Fibroblast of skin of right quadriceps (primary cell): ENCODE measurements at places on chromosomes 1 and 21.
A peak's percentile ranks its signal among the peaks of the same experiment; 100 is the strongest.

DNA sequence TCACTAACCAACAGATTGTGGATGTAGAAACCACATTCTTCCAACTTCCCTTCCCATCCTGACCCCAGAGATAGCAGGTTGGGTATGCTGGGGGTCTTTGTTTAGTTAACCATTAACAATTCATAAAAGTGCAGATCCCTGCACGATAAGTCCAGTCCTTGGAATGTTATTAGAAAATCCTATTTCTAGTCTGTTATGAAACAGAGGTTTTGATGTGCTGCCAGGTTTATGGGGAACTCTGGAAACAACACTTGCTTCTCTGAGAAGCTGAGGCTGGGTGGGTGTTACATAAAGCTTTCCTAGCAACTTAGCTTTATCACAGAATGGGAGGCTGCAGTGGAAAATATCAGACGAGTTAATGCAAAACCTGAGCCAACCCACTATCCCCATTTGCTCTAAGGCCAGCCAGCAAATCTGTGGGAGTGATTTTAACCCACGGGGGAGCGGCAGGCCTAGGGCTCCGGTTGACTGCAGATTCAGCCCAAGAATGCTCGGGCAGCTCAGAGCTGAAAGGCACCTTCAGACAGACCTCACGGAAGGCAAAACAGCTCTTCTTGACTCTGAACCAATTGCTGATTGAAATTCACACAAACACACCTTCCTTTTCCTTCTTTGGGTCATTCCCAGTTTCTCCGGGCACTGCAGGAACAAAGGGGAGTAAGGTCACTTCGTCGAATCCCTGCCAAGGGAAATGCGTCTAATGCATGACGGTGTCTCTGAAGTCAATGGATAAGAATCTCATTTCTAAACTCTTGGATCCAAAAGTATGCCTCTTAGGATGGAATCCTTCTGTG, 111.7 kb upstream of the IRF2BP2 start:
- peak; percentile 93 for DNase-seq

GRCh38 chr1:8438489-8438888, 120.6 kb downstream of the SLC45A1 start:
- no peak for DNase-seq

DNA sequence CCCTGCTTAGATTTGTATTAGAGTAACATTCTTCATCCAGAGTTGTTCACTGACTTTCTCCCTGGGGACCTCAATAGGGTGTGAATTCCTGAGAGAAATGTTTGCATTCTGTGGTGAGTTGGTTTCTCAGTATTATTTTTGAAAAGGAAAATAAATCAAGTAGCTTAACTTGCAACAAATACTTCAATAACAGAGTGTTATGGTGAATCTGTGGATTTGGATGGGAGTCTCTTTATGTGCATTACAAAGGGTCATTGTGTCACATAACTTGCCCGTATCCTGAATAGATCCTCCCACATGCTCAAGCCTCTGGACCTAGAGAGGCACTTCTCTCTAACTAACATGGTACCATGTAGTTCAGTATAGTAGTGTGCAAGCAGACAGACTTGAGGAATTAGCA, 68.4 kb upstream of the IPO9 start:
- DNase-seq: peak; percentile 90

DNA sequence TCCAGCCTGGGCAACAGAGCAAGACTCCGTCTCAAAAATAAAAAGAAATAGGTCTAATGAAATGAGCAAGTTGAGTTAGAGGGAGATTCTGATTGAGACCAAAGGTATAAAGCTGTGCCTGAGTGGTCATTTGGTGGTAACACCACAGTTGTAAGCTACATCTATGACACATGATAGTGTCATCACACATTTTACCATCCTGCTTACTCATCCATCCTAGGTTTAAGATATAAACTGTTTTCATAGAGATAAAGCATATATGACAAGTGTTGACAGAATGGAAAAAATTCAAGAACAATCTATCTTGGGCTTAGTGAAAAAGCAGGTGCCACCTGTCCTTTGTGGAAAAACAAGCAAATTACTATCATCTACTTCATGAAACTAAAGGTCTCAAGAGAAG, 7.1 kb upstream of the CFAP141 start:
- peak; percentile 23 for DNase-seq

DNA sequence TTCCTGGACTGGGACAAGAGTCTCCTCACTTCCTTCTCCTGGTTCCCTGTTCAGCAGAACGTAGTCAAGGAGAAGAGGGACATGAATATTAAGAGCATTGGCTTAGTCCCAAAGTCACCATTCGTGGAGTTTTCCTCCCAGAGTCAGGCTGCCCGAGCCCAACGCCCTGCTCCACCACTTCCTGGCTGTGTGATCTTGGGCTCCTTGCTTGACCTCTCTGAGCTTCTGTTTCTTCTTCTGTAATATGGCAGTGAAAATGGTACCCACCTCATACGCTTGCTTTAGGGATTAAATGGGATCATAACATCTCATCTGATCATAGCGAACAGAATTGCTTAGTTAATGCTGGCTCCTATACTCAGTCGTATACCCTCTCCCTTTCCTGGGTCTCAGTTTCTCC, 12.0 kb upstream of the CASZ1 start:
- DNase-seq: no peak

- peak; percentile 76 for DNase-seq
Observed at GRCh38 chr21:26846036-26846931, 1.1 kb upstream of the ADAMTS1 start.

DNA sequence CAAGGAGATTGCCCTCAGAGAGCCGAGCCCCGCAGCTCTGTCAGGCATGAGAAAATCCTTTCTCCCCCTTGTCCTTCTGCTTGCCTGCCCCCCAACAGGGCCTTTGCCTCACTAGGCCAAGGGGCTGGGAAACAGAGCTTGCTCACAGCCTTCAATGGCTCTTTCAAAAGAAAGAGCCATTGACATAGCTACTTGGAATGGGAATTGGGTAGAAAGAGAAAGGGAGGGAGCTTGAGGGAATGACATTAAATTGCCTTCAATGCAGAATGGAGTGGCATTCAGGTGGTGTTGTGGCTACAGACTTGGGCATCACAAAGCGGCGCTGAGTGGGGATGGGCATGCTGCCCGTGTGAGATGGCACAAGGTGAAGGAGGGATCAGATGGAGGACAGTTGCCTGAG, 13.2 kb downstream of the SYT11 start:
- no peak for DNase-seq

DNA sequence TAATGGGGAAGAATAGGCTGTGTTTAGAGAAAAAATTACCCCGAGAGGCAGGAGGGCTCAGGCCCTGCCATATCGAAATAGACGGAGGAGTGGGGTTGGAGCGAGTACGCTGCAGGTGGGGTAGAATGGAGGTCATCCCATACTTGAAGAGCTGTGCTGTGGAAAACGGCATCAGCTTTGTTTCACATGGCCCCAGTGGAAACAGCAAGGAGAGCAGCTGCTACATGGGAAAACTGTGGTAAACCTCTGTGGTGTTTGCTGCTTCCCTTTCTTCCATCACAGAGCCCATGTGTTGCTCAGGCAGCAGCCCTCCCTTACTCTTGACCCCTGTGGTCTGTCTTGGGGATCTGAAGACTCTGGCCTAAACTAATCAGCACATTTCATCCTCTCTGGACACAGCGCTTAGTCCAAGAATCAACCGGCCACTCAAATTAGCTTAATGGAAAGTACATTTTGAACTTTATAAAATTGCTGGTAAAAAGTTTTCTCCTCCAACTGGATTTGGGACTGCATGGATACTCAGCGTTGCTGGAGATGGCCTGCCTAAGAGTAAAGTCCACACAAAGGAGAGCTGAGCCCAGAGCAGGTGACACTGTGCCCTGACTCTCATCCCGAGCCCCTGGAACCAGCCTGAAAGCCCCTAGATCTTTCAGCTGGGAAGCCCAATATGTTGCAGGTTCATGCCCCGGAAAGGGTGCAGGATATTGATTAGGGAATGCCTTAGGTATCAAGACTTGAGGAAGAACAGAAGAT, 127.1 kb upstream of the GADD45A start:
- no peak for DNase-seq

DNA sequence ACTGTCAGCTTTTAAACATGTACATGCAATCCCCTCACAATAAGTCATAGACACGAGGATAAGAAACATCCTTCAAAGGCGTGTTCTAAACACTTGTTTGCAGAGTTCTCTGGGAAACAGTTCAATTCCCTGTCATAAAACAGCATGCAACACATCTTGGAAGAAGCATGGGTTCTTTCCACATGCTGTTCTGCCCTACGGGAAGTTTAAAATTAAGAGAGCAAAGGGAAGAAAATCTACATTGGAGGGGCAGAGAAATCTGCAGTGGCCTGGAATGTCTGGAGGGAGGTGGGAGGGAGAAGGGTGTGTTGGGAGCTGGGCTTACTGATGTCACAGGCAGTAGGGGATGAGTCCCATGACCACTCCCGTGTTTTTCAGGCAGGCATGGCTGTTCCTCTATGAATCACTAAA, 98.3 kb upstream of the SLC2A1 start:
- DNase-seq: peak; percentile 25

GRCh38 chr1:246803883-246804282, 79.7 kb downstream of the SCCPDH start:
- DNase-seq: no peak

DNA sequence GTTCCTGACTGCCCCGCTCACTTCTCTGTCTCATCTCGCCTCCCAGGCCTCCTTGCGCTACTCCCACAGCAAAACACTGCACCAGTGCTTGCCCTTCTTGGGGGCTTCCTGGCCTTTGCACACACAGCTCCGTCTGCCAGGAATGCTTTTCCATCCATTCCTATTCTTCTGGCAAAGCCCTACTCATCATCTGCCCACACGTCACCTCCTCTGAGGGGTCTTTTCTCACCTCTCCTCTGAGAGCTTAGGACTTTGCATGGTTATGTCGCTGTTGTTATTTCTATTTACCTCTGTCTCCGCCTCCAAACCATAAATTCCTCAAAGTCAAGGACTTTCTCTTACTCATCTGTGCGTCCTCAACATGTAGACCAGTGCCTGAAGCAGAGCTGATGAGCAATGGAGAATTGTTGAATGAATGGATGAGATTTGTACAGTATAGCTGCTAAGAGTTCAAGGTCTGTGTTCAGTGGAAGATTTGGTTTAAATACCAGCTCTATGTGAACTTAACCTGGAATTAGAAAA, 26.4 kb upstream of the BTG2 start:
- no peak for DNase-seq
